ENCODE measurements at places on chromosomes 2 and 18.

GRCh38 chr2:178848335-178848734 is 41.1 kb upstream of the TTN start:
- DNase-seq: no peak

DNA sequence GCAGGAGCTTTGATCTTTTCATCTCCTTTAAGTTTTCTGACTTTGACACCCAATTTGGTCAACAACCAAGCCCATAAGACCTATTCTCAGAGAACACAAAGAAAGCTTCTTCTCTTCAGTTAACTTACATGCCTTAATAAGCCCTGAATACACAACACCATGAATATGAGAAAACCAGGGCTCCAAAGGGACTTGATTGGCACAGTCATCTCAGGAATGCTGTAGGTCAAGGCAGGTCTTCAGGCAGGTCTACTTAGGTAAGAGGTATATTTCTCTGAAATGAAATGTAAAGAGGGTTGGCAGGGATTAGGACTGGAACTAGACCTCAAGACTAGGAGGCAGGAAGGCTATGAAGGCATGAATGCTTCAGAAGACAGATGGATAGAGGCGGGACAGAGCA is 24.4 kb upstream of the EIF2AK3 start:
- no peak for DNase-seq

DNA sequence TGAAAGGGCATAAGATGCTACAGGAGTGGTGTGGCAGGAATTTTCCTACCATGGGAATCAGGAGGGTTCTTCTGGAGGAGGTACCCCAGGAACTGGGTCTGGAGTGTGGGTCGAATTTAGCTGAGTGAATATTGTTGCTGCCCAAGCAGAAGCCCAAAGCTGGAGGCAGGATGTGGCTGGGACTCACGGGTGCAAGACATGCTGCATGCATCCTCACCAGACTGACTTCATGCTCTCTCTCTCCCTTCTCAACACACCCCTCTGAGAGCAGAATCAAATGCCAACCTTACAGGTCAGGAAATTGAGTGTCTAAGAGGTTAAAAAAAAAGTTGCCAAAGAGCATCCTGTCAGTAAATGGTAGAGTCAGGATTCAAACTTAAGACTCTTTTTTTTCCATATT is 78.8 kb upstream of the TTC39C start:
- no peak for DNase-seq

GRCh38 chr2:161332371-161332967 is 24.2 kb downstream of the PSMD14 start:
- no peak for DNase-seq

DNA sequence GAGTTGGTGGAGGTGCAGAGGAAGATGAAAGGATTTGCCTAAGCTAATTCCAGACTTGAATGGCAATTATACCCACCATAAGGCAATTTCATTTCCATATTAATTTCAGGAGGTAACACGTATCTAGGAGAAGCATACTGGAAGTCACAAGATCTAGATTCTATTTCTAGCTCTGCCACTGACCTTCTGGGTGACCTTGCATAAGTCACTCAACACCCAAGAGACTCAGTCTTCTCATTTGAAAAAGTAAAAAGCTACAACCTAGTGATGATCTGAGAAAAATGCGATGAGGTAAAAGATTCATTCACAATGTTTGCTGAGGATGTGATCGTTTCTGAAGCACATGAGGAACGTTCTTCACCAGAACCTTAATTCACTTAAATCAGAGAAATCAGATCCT is 55.9 kb downstream of the GRB14 start:
- no peak for DNase-seq

- no peak for DNase-seq
These were observed 64.0 kb downstream of the TFCP2L1 start for GRCh38 chr2:121220995-121221394.

DNA sequence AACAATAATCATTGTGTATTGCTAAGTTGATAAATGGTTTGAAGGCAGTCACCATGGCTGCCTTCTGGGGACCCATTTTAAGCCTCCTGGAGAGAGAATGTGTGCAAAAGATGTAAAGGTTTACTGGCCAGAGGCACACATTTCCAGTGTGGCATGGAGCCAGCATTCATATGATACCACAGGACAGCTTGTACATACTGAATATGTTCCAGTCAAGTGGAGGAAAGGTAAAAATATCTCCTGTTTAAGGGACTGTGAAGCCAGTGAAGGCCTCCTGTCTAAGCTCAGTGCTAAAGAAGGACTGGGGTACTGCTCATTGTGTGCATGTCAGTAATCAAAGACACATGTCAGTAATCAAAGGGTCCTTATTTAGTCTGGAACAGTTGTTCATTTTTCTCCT is 119.2 kb downstream of the BABAM2 start:
- DNase-seq: no peak

GRCh38 chr2:176639671-176640070 is 370.4 kb downstream of the MTX2 start:
- no peak for DNase-seq

- no peak for DNase-seq
These were observed 133.8 kb downstream of the ARL4C start for GRCh38 chr2:234363011-234363487.

GRCh38 chr2:43776324-43776723 is 2.5 kb downstream of the DYNC2LI1 start:
- no peak for DNase-seq

- no peak for DNase-seq
These were observed 8.4 kb upstream of the NMI start for GRCh38 chr2:151297882-151298281.

DNA sequence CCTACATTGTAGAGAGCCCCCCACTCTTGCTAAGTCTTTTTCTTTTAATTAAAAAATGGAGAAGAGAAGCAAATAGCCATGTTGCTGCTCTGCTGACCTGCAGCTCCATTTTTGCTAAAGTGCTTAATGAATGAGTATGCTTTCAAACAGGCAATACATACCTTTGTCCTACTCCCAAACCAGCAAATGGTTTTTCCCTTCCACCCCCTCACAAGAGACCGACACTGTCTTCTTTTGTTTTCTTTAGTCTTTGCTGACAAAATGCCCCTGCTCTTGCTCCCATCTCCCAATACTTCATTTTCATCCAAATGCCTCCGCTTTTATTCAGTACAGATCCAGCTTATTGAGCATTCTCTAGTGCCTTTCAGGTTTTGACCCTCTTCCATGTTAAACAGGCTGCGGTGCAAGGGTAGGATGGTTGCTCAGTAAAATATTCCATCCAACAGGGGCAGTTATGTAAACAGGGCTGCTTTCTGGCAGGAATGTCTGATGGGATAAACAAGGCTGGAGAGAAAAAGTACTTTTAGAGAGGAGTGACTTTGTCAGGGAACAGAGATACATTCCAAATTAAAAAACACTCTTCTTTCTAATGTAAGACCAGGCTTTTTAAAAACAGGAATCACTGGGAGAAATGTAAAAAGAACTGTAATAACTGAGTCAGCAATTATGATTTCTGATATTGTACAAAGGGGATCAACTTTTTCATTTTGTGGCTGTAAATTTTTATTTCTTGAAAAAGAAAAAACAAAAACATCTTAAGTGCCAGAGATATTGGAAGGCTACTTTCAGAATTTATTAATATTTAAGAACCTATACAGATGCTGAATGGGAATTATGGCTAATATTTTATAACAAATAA is 136.8 kb downstream of the MEP1B start:
- no peak for DNase-seq

DNA sequence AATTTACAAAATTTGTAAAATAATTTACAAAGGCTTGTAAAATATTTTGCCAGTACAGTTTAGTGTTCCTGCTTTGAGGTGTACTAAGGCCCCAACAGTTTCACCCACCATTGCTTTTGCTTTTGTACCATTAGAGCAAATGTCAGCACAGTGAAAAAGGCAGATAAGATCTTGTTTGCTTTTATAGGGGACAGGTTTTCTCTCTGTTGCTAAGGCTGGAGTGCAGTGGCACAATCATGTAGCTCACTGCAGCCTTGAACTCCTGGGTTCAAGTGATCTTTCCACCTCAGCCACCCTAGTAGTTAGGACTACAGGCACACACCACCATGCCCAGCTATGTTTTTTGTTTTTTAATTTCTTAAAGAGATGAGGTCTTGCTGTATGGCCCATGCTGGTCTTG is 19.6 kb upstream of the NPC1 start:
- DNase-seq: no peak

GRCh38 chr2:44970846-44971450 is 29.4 kb downstream of the SIX3 start:
- no peak for DNase-seq

GRCh38 chr2:86323273-86324021 is 14.0 kb downstream of the REEP1 start:
- no peak for DNase-seq

- no peak for DNase-seq
These were observed 38.1 kb downstream of the ACOXL start for GRCh38 chr2:110770404-110770958.

DNA sequence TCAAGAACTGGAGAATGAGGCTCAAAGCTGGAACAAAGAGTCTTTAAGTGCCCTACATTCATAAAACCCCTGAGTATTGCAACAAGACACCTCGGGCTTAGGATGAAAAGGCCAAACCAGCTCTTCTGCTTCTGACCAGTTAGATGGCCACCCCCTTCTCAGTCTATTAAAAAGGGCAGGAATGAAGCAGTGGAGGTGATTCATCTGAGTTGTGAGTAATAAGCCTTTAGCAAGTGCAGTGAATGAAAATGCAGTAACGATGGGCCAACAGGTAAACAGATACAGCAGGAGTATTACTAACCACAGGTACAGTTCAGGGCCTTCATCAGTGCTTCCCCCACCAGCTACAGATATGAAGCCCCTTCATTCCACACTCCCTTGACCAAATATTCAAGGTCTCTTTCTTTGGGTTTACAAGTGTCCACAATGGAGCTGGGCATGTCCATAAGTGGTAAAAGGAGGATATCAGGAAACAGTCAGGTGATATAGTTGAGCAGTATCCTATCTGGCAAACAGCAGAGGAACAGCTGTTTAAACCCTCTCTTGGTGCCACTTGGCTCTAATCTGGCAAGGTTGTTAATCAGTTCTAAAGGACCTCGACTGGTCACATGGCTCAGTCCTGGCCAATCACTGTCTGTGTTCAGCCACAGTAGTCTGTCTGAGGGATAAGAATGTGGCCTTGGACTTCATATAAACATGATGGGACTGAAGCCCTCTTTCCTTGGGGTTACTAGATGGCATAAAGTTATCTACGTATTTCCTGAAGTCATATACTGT is 17.8 kb downstream of the SERPINB13 start:
- DNase-seq: no peak

DNA sequence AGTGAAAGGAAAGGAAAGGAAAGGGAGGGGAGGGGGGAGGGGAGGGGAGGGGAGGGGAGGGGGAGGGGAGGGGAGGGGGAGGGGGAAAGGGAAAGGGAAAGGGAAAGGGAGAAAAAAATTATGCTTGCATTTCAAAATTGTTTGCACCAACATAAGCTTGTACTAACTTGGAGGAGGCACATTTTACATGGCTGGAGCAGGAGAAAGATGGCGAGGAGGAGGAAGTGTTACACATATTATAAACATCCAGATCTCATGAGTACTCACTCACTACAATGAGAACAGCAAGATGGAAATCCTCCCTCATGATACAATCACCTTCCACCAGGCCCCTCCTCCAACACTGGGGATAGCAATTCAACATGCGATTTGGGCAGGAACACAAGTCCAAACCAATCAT is 660.2 kb upstream of the CDH2 start:
- no peak for DNase-seq

DNA sequence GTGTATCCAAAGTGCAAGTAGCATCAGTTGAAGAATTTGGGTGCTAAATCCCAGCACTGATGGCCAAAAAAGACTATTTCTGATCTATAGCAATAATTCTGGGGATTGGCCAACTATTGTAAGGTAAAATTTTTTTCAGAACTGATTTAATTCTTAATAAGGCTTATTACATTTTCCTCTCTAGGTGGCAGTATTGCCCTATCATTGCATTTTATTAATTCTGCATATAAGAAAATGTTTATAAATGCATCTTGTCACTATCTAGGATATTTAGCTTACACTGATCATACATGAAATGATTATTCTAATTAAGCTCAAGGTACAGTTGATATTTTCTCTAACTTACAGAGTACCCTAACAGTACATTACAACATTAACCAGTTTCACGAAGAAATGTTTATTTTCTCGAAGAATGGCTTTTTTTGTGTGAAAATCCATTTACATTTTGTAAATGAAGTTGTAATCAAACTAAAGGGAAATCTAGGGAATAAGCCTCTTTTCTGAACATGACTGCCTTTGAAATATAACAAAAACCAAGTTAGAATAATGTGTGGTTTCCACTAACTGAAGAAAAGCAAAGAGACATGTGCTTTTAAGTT is 11.0 kb downstream of the TTN start:
- no peak for DNase-seq

- no peak for DNase-seq
These were observed 95.6 kb upstream of the CTDP1 start for GRCh38 chr18:79583984-79584401.

GRCh38 chr2:29220506-29221270 is 105.5 kb downstream of the CLIP4 start:
- no peak for DNase-seq

DNA sequence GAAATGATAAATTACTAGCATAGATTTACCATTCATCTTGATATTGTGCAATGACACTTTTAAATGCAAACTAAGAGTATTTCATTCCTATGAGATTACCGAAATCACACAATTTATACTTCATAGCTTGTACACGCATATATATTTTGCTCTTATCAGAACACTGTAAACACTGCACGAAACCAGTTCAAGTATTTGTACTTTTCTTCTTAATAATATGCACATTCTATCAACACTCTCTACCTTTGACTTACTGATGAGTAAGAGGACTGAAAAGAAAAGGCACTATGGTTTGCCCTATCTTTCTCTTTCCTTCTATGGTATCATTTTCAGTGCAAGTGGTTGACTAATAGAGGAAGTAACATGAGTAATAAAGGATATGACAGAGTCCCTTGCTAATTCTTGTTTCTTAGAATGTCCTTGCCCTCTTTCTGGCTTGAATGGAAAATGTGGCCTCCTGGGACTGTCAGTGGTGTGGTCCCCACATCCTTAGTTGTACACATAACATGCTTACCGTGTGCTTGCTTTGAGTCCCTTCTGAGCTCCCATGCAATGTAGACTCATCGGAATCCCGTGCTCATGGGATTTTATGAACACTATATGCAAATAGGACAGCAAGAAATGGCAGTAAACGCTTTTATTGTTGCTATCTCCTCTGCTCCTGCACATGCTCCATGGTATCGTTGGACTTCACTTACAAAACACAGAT is 363.5 kb upstream of the TNP1 start:
- no peak for DNase-seq

DNA sequence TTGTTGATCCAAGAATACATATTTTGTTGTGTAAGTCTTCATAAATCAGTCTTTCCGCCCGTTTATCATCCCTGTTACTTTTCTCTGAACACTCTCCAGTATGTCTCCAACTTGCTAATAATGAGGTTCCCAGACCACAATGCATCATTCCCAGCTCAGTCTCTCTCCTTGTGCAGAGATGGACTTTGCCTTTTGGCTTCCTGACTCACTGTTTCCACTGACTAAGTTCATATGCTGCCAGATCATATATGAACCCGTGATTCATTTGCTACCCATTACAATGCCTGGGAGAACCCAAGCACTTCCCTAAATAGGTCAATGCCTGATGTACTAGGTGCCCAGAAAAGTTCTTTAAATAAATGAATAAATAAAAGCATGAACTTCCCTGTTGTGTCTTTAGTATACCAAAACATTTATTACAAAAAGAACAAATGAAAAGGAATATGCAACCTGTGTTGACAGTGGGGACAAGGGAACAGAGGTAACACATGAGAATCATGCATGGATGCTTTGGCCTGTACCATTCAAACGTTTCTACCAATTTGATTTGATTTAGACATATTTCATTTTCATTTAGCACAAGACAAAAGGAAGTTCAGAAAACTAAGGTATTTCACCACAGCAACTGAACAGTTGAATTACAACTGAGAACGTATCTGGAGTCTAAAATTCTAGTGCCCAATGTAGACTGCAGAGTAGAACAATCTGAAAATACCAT is 215.4 kb upstream of the HNRNPA3 start:
- DNase-seq: no peak

Data from stimulated activated CD4-positive, alpha-beta T cell treated with anti-CD3 and anti-CD28 coated beads, Interleukin-1b, Interleukin-23, amount 100 ng/mL, for 4 hours (primary cell).